Stimulated activated CD8-positive, alpha-beta memory T cell treated with anti-CD3 and anti-CD28 coated beads, Interleukin-4, amount 100 ng/mL, for 4 hours (primary cell): ENCODE measurements at places on chromosomes 6 and 20.

DNA sequence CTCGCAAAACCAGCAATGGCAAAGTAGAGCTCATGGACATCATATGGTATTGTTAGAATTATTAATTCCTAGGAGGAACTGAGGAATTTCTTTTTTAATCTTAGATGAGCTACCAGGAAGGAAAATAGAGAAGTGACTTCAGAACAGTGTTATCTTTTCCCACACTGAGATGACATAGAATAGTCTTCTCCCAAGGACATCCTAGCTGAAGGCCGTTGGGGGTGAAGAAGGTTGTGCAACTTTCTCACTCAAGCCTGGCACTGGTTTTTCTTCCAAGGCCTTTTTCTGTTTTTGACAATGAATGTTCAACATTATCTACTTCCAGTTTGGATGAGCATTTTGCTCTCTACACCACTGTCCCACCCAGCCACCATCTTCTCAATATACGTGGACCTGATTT is 35.8 kb upstream of the MAS1 start:
- DNase-seq: no peak

- DNase-seq: no peak
These were observed 1.0 kb downstream of the AFDN start for GRCh38 chr6:167827583-167828324.

DNA sequence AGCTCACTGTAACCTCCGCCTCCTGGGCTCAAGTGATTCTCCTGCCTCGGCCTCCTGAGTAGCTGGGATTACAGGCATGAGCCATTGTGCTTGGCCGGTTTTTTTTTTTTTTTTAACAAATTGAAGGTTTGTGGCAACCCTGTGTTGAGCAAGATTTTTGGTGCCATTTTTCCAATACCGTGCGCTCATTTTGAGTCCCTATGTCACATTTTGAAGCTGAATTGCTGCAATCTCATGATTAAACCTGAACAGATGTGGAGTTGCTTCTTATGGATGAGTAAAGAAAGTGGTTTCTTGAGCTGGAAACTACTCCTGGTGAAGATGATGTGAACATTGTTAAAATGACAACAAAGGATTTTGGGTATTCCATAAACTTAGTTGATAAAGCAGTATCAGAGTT is 16.6 kb downstream of the SASH1 start:
- no peak for DNase-seq

DNA sequence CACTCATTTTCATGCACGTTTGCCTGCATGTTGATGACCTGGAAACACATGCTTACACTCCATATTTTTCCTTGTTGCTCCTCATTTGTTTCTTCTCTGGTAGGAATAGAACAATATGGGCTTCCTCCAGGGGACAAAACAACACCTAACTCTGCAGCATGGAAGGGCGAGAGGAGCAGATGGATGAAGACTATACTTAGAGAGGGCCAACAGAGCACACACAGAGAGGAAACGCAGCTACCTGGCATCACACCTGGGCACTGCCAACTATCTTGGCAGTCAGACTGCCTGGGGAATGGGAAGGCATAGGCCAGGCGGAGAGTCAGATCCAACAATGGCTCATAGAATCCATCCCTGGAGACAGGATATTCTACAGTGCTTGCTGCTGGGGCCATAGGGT is 290.9 kb downstream of the CD83 start:
- DNase-seq: no peak

DNA sequence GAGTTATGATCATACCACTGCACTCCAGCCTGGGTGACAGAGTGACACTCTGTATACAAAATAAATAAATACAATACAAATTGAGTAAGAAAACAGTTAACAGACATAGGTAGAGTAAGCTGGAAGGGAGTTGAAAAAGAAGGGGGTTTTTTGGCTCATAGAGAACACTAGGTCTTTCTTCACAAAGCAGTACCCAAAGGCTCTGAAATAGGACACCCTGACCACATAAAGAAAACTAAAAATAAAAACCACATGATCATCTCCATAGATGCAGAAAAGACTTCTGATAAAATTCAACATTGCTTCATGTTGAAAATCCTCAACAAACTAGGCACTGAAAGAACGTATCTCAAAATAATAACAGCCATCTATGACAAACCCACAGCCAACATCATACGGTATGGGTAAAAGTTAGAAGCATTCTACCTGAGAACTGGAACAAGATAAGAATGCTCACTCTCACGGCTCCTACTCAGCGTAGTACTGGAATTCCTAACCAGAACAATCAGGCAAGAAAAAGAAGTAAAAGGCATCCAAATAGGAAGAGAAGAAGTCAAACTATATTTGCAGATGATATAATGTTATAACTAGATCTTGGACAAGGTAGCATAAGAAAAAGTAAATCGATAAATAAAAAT is 48.6 kb downstream of the TOMM6 start:
- DNase-seq: no peak

- DNase-seq: no peak
These were observed 9.1 kb downstream of the BCAS1 start for GRCh38 chr20:54061101-54061881.

- DNase-seq: no peak
These were observed 172.0 kb downstream of the COL9A1 start for GRCh38 chr6:70130865-70131264.

DNA sequence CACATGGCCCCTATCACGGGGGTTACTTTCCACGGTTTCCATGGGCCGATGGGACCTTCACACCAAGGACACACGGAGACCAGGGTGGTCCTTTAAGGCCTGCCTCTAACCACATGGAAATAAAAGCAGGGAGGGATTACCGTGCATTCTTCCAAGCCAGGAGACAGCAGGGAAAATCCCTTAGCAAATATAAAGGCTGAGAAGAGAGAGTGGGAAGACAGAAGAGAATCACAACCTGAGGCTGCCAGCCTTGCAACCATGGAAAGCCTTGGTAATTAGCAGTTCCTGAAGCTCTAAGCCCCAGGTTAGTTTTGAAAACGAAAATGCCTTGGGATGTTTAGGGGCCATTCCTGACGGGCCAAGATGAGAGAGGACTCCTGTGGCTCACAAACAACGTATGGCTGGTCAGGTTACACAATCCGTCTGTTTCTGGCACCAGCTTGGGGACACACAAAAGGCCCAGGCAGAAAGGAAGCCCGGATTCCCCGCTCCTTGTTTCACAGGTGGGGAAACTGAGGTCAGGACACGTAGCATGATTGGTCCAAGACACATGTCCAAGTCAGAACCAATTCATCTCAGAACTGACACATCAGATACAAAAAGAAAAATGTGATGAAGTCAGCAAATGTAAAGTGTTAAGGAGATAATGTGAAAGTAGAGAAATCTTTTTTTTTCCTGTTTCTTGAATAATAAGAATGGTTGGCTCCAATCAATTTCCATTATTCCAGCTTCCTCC is 2.8 kb downstream of the PREX1 start:
- no peak for DNase-seq

GRCh38 chr6:144341831-144342527 is 56.8 kb downstream of the UTRN start:
- DNase-seq: no peak

DNA sequence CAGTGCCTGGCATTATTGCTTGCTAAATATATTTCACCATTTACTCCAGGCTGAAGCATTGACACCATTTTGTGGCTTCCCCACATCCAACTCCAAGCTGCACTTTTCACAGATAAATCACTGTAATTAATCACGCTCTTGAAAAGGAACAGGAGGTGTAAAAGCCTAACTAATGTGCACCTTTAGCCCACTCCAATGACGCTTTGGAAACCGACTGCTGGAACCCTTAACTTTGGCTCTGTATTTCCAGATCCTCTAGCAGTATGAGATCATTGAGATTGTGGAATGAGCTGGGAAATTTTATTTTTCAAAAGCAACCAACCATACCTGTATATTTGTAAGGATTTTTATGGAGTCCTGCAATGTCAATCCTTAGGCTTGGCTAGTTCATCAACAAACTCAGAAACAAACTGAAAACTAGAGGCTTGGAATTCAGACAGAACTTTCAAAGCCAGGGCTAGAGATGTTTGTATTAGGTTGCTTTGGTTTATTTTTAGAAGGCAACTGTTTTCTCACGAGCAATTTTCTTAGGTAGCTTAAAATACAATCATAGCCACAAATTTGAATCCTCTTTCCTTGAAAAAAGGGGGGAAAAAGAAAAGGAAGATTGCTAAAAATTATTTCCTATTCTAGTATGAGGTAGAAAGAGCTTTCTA is 52.8 kb upstream of the UTRN start:
- DNase-seq: no peak

GRCh38 chr6:129598244-129599187 is 111.5 kb downstream of the ARHGAP18 start:
- no peak for DNase-seq

DNA sequence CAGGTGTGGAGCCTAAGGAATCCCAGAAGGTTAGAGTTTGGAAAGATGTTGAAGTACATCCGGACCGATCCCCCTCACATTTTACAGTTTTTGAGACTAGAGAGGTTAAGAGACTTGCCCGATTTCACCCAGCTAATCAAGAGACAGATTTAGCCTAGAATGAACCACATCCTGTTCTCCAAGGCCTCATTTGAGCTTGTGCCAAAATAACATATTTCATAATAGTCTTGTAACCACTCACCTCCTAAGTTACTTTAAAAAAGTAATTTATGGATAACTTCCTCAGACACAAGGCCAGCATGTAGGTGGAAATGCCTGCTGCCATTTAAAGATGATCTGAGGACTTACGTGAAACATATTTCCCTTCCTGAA is 39.8 kb upstream of the ARHGAP18 start:
- no peak for DNase-seq

GRCh38 chr6:3391902-3392458 is 64.9 kb downstream of the SLC22A23 start:
- DNase-seq: no peak

- DNase-seq: no peak
These were observed 28.7 kb downstream of the FRMD1 start for GRCh38 chr6:168050225-168050880.

DNA sequence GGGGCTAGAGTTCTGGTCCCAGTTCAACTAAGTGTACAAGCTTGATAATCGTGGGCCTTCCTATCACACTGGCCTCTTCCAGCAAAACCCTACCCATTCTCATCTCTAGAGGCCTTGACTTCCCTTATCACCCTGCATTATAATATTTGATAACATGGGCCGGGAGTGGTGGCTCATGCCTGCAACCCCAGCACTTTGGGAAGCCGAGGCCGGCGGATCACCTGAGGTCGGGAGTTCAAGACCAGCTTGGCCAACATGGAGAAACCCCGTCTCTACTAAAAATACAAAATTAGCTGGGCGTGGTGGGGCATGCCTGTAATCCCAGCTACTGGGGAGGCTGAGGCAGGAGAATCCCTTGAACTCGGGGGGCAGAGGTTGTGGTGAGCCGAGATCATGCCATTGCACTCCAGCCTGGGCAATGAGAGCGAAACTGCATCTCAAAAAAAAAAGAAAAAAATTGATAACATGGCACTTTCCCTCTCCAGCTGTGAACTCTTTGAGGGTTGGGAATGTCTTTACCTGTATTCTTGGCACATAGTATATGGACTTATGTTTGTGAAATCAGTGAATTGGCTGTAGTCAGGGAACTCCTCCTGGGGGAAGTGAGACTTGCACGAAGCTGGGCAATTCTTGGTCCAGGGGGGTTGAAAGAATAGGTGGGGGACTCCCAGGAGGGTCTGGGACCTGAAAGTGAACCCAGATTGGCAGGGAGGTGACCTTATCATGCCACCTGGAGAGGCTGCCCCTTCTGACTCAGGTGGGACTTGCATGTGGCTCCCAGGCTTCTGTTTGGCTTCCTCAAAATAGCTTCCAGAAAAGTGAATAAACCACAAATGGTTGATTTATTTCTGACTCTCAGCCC is 915 bp upstream of the C6orf47 start:
- DNase-seq: no peak

GRCh38 chr6:130825772-130826441 is 1.3 kb upstream of the SMLR1 start:
- DNase-seq: no peak

DNA sequence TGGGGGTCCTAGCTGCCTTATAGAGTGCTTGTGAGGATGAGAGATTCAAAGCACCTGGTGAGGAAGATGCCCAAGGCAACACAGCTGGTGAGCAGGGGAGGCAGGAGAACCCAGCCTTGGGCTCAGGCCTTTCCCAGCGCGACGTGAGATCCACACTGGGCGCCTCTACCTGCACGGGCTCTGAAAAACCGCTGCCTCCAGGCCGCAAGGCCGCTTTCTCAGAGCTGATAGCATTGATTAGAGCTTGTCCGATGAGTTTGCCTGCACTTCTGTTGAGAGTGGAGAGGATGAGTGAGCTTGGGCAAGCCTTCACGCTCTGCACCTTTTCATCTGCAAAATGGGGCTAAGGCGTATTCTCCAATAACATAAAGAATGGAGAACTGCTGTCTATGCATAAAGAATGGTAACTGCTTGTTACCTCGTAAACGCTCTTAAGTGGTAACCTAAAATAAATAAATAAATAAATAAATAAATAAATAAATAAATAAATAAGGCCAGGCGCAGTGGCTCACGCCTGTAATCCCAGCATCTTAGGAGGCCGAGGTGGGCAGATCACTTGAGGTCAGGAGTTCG is 916 bp downstream of the PABPC1L start:
- DNase-seq: no peak

DNA sequence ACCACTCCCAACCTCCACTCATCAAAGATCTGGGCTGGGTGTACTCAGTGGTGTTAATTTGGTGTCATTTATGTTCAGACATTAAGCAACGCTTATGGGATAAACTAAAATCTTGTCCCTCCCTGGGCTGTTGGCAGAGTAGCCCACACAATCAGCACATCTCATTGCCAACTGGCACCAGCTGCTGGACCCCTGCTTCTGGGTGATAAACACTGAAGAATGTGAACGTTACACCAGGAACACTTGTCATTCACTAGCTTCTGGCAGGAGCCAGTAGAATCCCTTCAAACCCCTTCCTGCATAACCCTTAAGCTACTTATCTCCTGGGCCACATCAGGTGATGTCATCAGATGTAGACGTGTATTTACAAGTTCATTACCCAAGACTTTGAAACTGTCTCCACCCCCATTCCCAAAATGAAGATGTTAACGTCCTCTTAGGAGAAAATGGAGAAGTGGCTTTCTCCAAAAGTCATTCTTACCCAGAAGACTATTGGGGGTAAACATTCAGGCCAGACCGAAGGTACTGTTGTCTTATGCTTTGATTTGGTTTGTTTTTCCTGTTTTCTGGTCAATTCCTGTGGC is 107.8 kb upstream of the CD93 start:
- DNase-seq: no peak

DNA sequence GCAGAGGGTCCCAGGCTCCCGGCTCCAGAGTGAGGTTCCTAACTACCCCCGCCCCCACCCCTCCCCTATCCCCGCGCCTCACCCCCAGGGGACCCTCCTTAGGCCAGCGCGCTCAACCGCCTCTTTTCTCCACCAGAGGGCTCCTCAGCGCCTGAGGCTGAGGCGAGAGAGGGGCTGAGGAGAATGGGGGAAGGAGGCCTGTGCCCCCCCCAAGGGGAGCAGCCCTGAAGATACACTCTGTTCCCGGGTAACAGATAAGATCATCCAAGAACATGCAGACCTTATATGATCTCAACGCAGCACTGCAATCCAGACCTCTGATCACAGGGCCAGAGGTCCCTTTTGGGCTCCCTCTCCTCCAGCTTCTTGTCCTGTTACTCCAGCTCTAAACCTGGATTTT is 43.3 kb upstream of the MRPS10 start:
- DNase-seq: no peak
